Inflammatory macrophage treated with lipopolysaccharide for 4 hours (primary cell): ENCODE measurements at places on chromosomes 3 and 15.

- DNase-seq, result no peak
These were observed 3.6 kb downstream of the ONECUT1 start for GRCh38 chr15:52786436-52787122.

- DNase-seq, result no peak
These were observed 4.3 kb downstream of the LRRFIP2 start for GRCh38 chr3:37170060-37170459.

- DNase-seq, result peak; percentile 80
These were observed 85.6 kb downstream of the RAP2B start for GRCh38 chr3:153247331-153248330.

DNA sequence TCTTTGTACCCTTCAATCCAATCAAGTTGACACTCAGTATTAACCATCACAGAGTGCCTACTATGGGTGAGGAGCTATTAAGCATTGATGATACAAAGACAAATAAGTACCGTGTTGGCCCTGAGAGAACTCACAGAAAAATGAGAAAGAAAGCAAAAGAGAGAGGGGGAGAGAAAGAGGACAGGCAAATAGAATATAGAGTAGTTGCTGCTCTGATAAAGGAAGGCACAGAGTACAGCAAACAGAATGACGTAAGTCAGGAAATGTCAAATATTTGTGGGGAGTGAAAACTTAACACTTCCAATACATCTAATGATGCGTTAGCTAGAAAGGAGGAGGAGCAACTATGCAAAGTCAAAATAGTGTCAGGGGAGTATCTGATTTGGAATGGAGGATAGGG, 320.6 kb upstream of the KCNH8 start:
- DNase-seq, result no peak

DNA sequence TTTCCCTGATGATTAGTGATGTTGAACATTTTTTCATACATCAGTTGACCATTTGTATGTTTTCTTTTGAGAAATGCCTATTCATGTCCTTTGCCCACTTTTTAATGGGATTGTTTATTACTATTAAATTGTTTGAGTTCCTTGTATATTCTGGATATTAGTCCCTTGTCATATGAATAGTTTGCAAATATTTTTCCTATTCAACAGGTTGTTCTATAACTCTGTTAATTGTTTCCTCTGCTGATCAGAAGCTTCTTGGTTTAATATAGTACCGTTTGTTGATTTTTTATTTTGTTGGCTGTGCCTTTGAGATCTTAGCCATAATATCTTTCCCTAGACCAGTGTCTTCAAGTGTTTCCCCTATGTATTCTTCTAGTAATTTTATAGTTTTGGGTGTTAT, 189.0 kb upstream of the RARB start:
- DNase-seq, result no peak
